Stimulated activated CD4-positive, alpha-beta T cell treated with anti-CD3 and anti-CD28 coated beads, Interleukin-1b, Interleukin-23, amount 100 ng/mL, for 24 hours (primary cell): ENCODE measurements at places on chromosomes 2 and 18.

DNA sequence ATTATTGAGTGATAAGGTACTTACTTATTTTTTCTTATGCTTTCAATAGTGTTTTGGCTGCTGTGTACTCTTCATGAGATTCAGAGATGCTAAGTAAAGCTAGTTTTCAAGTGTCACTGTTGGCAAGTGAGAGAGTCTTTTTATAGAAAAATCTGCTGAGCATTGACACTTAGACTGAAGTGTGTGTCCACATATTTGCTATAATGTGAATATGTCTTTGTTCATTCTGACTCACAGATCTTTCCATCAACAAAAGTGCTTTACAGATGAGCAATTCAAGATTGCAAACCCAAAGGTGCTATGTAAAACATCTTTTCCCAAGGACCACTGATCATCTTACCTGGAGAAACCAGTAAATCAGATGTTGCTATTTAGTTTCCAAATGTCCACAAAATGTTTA lies 410.6 kb upstream of the FIGN start:
- DNase-seq = no peak

GRCh38 chr2:28393114-28393836 lies 617 bp downstream of the FOSL2 start:
- no peak for DNase-seq

DNA sequence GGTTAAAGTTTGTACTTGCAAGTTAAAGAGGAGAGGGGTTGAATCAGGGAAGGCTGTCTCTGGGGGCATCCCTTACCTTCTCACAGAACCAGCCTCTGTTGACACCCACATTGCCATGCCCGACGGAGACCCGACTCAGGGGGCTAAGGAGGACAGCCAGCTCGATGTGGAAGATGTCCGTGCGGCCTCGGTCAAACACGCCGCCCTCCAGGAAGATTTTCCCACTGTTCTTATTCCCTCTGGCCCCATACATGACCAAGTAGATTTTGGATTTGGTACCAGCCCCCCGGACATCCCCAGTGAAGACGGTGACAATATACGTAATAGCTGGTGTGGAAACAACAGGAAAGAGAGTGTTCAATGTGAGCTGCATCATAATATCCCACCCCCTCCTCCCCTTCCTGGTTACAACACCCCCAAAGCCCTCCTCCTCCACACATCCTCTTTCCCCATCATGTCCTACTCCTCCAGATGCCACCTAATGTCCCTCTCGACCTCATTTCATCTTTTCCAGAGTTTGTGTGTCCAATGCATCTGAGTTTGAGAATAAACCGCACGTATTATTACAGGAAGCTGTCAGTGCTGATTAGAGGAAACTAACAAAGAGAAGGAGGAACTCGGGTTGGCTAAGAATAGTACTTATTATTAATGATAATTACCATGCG lies 55.7 kb downstream of the LOXHD1 start:
- DNase-seq = no peak

DNA sequence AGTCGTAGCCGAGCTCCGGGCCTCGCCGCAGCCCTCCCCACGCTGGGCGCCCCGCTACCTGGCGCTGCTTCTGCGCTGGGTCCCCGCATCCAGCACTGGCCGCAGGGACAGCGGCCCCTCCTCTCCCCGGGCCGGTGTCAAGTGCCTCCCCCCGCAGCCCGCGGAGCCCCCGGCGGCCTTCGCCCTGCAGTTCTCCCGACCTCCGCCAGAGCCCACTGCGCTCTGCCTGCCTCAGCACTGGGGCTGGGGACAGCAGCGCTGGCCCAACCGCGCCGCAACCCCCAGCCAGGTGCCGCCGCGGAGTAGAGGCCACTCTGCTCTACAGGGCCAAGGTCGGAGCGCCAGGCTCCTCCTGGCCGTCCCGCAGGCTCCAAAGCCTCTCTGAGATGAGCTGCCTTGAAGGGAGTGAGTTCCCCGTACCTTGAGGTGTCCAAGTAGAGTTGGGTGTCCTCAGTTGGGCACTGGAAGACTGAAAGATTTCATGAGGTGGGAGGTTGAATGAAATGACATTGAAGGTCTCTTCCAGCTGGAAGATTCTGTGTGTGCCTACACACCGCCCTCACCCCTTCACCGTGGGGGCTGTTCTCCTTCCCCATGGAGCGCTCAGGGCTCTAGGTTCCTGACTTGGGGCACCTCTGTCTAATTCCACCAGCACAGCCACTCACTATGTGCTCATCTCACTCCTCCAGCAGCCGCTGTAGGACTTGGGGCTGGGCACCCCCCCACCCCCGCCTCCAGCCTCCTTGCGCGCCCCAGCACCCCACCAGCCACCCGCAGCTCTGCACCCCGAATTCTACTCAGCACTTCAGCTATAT lies 854 bp upstream of the DNMT3A start:
- DNase-seq = peak; percentile 73

- no peak for DNase-seq
Measured at GRCh38 chr2:121906170-121906569, 150.7 kb downstream of the TSN start.

DNA sequence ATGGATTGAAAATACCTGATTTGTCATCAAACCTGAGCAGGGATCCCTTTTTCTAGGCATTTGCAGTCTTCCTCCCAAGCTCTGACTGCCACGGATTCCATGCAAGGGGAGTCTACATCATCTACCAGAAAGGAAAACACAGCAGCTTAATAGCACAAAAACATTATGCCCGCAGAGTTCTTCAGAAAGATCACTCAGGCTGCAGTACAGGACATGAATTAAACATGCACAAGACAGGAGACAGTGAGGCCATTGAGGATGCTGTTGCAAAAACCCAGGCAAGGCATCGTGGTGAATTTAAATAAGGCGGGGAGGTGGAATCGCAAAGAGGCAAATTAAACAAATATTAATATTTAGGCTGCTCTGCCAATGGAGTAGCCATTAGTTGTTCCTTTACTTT lies 88.5 kb downstream of the MRPS9 start:
- DNase-seq = no peak

DNA sequence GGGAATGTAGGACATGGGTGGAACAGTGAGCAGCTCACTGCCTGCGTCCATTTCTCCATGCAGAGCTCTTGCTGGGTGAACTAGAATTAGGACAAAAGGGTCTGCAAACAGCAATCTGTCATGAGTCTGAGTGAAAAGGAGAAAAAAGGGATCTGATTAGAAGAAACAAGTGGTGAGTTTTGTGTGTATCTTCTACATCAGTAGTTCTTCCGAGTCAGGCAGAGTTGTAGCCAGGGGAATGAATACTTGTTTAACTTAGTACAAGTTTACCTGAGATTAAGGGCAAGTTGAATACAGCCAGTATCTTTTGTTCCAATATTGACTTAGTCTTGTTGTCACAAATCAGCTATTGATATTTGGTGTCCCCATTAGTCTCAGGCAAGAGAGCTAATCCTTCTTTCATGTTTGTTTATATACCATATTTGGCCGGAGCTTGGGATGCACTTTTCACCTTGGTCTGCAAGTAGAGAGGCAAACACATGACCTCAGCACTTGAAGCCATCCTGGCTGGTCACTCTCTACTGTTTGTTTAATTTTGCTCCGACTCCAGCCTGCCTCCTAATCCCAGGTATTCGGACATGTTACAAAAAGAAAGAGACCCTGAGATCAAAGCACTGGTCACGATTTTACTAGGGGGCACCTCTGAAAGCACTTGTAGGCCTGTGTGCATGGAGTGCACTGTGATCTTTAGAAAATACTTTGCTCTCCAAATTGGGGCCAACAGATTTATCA lies 211.0 kb upstream of the NT5C1B start:
- no peak for DNase-seq

GRCh38 chr2:43905371-43905803 lies 66.6 kb downstream of the ABCG8 start:
- no peak for DNase-seq

DNA sequence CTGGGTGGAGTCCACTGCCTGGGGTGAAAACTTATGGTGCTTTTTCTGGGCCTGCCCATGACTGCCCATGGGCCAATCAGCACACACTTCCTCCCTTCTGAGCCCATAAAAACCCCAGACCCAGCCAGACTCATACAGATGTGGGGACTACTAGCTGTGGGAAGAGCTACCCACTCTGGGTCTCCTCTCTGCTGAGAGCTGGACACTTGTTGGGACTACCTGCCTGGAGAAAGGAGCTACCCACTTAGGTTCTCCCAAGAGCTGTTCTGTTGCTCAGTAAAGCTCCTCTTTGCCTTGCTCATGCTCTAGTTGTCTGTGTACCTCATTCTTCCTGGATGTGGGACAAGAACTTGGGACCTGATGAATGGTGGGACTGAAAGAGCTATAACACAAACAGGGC lies 119.6 kb upstream of the SLC38A11 start:
- no peak for DNase-seq

DNA sequence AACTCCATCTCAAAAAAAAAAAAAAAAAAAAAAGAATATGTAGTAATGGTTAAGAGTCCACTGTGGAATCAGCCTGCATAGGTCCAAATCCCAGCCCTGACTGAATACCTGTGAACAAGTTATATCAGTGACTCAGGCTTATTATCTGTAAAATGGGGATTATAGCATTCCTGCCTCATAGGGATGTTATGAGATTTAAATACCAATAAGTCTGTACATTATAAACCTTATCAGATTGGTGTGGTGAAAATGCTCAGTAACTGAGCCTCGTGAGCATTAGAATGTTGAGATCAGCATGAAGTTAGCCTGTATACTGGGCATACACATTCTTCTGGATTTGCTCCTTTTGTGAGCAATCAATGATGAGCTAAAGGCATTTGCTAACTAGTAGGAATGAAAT lies 3.0 kb upstream of the AMMECR1L start:
- DNase-seq = no peak

GRCh38 chr18:75478996-75479880 lies 51.7 kb upstream of the SMIM21 start:
- no peak for DNase-seq

GRCh38 chr18:12032786-12033642 lies 51.7 kb downstream of the IMPA2 start:
- DNase-seq = no peak

GRCh38 chr18:7021994-7022840 lies 95.4 kb downstream of the LAMA1 start:
- no peak for DNase-seq

DNA sequence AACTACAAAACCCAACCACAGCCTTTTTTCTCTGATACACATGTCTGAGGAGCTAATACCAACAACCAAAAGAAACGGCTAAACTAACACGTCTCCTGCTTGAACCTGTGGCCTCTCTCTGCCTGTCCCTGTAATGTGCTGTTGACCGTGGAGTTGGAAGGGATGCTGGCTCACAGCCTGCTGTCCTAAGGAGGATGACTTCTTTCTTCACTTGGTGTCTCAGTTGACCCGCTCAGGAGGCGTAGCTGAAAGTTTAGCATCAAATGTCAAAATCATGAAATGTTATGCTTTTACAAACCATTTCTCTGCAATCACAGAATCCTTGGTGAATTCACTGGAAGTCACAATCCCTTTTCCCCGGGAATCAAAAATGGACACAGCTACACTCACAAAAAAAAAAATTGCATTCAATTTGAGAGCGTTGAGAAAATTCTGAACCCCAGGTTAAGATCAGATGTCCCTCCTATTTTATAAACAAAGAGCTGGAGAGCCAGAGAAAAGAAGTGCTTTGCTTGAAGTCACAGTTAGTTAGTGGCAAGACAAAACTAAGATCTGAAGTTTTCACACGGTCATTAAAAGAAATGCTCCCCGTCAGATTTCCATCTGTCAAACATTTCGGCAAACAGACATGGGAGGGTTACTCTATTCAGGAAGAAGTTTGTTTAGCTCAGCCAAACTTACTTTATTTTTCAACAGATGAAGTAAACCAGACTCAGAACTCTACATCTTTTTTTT lies 74.3 kb downstream of the IRS1 start:
- DNase-seq = no peak

- no peak for DNase-seq
Measured at GRCh38 chr2:159153463-159153862, 133.0 kb downstream of the WDSUB1 start.

- no peak for DNase-seq
Measured at GRCh38 chr2:41989501-41990180, 58.2 kb upstream of the PKDCC start.

DNA sequence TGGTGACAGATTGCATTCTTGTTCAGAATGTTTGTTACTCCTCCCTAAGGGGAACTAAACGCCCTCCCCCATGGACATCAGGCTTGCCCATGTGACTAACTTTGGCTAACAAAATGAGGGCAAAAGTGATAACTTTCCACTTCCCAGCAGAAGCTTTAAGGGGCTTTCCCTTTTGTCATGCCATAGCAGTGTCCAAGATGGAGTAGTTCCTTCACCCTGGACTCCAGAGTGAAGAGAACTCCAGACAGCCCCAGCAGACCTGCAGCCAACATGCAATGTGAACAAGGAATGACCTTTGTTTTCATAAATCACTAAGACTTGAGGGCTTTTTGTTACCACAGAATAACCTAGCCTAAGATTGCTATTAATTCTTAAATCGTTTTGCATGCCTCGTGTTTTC lies 163.5 kb downstream of the ZEB2 start:
- DNase-seq = no peak

DNA sequence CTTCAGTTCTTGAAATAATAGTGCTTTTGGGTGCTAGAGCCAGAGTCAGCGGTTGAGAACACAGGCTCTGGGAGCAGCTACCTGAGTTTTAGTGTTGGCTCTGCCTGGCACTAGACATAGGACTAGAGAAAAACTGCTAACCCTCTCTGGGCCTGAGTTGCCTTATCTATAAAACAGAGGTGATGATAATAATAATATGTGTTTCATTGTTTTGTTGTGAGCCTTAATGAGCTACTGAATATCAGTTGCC lies 391.7 kb downstream of the PTPRM start:
- no peak for DNase-seq

- DNase-seq = no peak
Measured at GRCh38 chr18:60372132-60372531, 443 bp downstream of the MC4R start.

GRCh38 chr18:2797951-2798350 lies 48.9 kb upstream of the EMILIN2 start:
- no peak for DNase-seq

- no peak for DNase-seq
Measured at GRCh38 chr2:218029366-218030360, 26.9 kb upstream of the TNS1 start.

DNA sequence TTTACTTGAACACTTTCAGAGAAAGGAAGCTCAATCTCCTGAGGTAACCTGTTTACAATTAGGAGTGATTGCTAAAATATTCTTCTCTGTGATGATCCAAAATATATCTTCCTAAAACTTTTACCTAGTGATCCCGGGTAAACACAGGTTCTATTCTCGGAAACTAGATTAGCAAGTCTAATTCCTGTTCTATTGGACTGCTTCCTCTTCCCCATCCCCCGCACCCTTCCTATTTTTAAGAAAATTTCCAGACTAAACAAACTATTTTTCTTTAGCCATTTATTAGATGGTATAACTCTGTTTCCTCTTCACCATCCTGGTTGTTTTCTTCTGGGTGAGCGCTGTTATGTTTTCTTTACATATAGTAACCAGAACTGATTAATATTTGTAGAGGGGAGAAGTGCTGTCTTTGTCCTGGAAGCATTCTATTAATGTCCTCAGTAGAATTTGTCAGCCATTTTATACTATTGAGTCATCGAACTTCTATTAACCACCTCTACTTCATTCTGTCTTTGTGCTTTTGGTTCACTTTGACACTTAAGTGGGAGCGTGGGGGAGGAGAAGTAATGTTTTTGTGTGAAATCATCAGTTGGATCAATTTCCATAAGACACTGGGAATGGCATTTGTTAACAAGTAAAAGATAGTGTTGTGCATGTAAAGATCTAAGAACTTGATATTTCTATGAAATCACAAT lies 31.8 kb downstream of the CREB1 start:
- no peak for DNase-seq
